ENCODE measurements at places on chromosomes 2 and 18. TPM values are rescaled to one million over a fixed set of nuclear protein-coding genes. Genes with fewer than 3 reads are reported as not detected.
A peak's percentile ranks its signal among the peaks of the same experiment; 100 is the strongest.

- DNase-seq: no peak
These were observed 64.2 kb upstream of the PID1 start for GRCh38 chr2:229335330-229335729.

DNA sequence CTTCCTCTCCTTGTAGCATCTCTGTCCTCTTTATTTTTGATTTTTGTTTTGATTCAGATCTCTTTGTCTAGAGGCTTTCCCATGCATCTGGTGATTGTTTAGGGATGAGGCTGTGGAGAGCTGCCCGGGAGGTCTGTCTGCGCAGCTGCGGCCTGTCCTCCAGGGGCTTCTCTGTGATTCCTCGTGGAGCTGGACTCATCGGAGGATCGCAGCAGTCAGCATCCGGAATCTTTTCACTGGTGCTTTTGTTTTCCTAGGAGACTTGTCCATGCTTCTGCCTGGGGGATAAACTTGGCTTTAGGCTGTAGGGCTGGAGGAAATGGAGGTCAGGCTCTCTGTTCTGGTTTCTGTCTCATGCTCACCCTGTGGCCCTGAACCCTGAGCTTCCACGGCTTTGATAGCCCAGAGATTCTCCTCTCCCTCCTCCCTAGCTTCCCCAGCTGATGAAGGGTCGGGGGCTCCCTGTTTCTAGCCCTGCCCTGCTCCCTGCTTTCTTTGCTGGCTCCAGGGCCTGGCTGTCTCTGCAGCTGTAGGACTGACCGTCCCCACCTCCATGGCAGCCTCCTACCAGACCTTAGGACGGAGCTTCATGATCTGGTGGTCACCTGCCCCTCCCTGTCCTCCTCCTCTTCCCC, 35.5 kb downstream of the ZNF532 start:
- no peak for DNase-seq

- no peak for DNase-seq
These were observed 25.9 kb downstream of the HDLBP start for GRCh38 chr2:241289597-241289996.

Gene ITGAV
- total RNA-seq: 11.2 TPM

DNA sequence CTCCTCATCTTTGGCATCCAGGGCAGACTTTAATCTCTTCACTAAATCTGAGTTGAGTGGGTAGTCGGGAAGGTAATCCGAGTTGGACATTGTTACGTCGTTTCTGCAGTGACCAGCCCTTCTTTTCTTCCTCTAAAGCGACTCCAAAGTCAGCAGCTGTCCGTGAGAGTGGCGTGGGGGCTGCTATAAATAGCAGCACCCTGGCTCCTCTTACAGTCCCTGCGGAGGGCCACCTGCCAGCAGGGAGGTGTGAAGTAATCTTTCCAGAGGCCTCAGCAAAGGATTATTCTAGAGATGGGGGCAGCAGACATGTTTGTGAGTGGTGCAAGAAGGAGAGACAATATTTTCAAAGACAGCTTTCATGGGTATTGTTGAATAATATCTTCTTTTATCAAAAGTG, at the start of gene ASB18:
Gene ASB18, minus strand, starts transcription at position 151 of the 400 bp plus-strand sequence. Its CDS starts 61 bp downstream, at position 90.
- no peak for DNase-seq

Gene SKA1
- 63.2 TPM for total RNA-seq

- DNase-seq: no peak
These were observed 195.1 kb downstream of the EXOC6B start for GRCh38 chr2:72630767-72631166.

- DNase-seq: no peak
These were observed 23.2 kb downstream of the LAMA1 start for GRCh38 chr18:7094427-7094826.

GRCh38 chr2:189528617-189529016, 52.0 kb downstream of the SLC40A1 start:
- no peak for DNase-seq

- no peak for DNase-seq
These were observed 1838.8 kb upstream of the LRRTM1 start for GRCh38 chr2:82143343-82143742.

Gene SERPINB4
- total RNA-seq: not detected

DNA sequence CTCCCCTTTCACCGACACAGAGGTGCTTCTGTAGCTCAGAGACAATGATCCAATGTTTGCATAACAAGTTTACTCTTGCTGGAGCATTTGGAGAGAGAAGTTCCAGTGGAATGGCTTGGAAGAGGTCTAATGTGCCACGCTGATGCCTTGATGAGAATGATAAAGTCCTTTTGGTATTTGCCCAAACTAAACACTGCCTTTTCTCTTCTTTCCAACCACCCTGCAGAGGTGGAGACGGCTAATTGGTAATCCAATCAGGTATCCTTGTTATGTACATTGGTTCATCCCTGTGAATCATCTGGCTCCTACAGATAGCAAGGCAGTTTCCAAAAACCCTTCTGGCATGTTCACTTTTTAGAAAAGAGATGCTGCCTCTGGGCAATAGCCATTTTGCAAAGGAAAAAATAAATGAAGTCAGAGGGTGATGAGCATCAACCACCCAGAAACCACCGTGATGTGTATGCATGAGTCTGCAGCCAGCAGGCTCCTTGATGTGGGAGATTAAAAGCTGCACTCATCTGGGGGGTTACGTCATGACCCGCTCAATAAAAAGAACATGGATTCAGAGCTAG, 40.6 kb downstream of the KIAA2012 start:
- peak; percentile 8 for DNase-seq

Gene ERMN
- total RNA-seq: 2.8 TPM

Gene VWA3B
- 0.21 TPM for total RNA-seq

DNA sequence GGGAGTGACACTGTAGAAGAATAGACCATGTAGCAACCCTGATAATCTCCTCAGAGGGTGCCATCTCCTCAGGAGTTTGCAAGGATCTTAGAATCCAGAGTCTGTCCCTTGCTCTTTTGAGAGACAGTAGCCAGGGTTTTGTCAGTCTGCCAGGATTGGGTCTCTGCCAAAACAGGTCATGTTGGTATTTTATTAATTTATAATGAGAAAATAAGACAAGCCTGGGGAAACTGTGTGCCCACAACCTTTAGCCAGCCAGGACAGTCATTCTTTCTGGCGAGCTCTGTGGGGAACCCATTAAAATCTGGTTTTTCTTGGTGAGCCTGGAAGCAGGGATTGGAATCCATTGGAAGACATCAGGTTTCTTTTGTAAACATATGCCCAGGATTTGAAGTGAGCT, 78.6 kb downstream of the PTPRM start:
- no peak for DNase-seq

DNA sequence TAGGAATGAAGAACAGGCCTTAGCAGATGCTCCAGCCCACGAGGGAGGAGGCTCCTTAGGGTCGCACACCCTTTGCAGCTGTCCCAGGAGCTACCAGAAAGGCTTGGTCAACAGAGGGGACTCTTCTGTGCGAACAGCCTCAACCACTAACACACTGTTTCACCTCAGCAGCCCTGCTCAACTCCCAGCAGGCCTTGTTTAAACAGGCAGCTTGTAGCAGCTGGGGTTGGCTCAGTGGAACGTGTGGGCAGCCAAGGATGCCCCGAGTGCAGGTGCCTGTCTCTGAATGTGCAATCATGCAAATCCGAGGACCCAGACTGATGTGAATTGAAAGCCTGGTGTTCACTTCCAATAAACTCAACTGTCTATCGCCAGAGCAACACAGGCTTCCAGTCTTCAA, 88.7 kb upstream of the CXCR4 start:
- DNase-seq: peak; percentile 56

GRCh38 chr2:181128199-181128598, 147.8 kb downstream of the UBE2E3 start:
- no peak for DNase-seq

GRCh38 chr18:79970419-79971133, 6.1 kb downstream of the HSBP1L1 start:
- no peak for DNase-seq

Gene ECEL1
- 2.5 TPM for total RNA-seq

DNA sequence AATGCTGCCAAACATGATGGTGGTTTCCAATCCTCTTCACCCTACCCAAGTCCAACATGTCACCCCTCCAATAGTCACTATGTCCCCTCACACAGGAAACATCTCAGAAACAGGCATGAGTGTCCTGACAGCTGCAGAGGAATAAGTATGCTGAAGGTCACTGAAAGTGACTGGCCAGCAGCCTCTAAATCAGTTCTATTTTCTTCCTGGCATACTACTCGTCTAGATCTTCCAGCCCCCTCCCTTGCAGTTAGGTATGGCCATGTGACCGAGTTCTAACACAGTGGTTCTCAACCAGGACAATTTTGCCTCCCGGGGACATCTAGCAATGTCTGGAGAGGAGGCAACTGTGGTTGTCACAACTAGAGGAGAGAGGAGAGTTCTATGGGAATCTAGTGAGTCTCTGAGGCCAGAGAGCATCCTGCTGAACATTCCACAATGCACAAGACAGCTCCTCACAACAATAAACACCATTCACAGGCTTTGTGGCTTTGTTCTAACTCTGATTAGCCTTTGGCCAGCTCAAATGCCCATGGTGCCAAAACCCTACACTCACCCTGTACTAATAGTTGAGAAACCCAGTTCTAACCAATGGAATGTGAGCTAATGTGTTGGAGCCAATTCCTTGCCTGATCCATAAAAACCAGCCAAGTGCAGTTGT, 12.6 kb upstream of the ID2 start:
- DNase-seq: no peak

DNA sequence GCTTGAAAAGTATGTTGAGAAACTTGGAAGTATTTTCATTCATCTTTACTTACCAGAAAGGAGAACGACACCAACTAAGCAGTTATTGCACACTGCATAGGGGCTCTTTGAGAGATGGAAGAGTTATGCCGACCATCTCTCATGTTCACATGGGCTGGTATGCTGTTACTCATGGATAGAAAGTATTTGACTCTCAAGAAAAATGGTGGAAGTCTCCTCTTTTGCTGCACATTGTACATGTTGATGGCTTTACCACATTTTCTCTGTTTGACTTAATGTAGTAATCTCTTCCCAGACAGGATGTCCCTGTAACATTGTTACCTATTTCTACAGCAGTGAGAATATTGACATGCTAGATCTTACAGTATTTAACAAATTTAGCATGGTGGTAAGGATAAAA, 23.2 kb downstream of the CAB39 start:
- DNase-seq: no peak

Gene TMEM200C
- not detected for total RNA-seq

DNA sequence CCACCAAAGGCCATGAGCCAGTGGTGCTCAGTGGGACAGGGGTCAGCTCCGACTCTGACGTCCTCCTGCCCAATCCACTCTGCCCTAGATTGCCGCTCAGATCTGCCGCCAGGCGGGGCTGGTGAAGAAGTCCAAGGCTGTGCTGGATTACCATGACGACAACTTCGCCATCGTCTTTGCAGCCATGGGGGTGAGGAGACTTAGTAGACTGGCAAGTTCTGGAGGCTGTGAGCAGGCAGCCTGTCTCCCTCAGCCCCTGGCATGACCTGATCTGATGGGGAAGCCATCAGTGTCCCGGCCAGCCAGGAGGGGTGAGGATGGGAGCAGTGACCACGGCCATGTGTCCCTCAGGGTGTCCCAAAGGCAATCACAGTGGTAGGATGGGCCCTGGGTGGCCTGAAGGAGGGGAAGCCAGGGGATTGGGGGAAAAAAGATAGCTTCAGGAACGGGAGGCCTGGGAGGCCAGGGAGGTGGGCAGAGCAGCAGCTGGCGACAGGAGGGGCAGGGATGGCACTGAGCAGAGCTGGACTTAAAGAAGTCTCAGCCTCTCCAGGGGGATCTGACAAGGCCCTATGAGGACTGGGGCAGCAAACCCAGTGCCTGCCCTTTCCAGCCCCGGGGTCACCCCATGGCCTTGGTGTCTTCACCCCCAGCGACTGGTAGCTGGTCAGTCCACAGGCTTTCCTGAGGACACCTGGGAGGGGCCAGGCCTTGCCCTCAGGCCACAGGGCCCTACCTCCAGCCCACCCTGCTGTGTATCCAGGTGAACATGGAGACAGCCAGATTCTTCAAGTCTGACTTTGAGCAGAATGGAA, 17.4 kb upstream of the ANKRD53 start:
- no peak for DNase-seq

DNA sequence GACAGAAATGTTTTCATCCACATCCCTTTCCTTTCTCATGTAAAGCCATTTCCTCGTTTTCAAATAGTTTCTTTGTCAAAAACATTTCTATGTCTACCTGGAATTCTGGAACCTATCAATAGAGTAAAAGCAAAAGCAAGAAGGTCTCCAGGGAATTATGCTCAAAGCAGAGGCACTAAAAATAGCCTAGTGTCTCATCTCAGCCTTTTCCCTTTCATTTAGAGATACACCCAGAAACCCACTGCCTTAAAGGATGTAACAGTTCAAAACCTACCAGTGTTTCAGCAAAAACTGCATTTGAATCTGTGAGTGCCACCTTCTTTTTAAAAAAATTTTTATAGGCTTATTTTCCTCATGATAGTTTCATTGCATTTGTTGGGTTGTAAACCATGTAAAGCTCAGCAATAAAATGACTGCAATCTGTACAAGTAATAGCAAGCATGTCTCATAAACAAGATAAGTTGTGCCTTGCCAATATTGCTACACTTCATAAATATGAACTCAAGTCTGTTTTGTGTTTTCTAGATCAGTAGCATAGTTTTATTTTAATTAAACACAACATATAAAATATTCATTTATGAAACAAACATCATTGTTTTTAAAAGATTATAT, 927.3 kb upstream of the ACVR2A start:
- no peak for DNase-seq

Measured in activated T-cell treated with anti-CD3 and anti-CD28 coated beads, Interleukin-2, amount 50 U/mL, for 72 hours (primary cell).